NCI-H524 (cell line): ENCODE measurements at places on chromosomes 2 and 18.
A peak's percentile ranks its signal among the peaks of the same experiment; 100 is the strongest.

DNA sequence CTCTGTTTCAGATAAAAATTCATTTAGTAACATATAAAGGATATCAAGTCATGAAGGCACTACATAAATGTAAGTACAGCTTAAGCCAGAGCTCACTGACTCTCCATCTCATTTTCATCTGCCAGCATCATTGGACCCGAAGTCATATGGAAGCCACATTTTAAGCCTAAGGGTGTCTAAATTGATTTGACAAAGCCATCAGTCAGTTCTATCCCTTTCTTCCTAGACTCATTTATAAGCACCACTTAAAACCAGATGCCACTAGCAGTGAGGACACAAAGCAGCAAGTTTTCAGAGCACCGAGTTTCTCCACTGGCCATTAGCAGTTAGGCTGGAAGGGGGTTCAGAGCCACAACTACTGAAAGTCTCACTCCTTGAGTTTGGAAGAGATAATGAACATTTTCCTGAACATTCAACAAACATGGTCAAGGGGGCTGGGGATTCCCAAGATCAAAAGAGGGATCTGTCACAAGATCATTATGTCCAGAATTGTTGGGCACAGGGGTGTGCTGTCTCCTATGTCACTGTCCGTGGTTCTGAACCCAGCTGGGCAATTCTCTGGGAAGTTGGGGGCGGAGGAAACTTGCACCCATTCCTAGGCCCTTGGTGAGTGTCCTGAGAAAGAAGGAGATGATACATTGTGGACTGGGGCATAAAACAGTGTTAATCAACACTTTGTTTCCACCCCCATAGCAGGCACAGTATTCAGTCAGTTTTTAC lies 158.5 kb upstream of the LMAN1 start:
- DNase-seq: no peak

GRCh38 chr2:131724019-131724418 lies 196.3 kb downstream of the CCDC74A start:
- no peak for DNase-seq

DNA sequence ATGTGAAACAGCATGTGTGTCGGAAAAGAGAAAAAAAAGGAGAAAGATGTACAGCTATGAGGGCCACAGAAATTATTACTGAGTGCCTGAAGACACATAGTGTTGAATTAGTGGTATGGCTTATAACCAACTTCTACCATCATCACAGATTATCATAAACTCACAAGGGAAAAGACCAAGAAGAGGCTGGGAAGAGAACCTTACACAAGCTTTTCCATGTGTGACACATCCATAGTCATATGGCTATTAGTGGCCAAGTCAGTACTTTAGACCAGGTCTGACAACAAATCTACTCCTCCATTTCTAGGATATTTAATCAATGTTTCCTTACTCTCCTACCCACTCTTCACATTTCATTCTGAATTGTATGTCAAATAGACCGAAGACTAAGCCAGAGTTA lies 3.5 kb upstream of the GALNT5 start:
- DNase-seq: no peak

DNA sequence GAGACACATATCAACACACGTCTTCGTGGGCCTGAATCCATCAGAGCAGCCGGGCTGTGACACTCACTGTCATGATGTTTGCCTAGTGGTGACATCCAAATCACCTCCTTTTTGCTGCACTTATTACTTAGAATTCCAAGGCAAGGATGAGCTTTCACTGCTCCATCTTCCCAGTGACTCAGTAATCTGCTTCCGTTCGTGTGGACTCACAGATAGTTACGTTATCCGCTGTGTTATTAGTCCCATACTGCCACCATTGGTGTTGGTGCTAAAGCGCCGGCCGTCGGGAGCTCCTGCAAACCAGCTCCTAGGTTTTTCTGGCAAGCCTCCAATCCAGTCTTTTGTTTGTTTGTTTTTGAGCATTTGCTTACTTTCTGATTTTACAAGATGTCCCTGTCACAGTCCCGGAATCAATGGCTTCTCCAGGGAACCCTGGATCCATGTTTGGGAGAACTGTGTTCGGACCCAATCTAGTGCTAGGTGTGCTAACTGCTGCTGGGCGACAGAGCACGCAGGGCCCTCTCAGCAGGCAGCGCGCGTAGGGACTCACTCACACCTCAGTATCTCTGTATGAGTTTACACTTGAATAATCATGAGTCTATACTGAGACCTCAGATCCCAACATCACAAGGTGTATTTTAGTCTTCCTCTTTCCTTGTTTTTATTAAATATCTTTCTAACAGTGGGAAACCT lies 42.6 kb downstream of the HDAC4 start:
- DNase-seq: no peak

GRCh38 chr18:31268985-31269406 lies 49.0 kb upstream of the DSG1 start:
- DNase-seq: no peak

DNA sequence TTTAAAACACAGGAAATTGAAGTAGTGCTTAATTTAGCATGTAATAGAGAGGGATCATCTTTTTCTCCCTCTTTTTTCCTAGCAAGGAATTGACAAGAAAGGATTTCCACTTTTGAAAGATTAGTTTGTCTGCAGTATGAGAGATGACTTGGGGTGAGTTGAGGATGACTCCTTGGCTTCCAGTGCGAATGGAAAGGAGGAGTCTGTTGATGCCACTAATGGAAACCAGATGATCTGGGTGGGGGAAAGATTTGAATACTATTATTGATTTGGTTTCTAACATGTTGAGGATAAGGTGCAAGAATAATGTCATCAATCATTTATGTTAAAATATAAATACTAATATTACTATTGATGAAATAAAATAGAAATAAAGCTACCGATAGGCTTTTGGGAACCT lies 205.4 kb downstream of the PPP1R1C start:
- no peak for DNase-seq

DNA sequence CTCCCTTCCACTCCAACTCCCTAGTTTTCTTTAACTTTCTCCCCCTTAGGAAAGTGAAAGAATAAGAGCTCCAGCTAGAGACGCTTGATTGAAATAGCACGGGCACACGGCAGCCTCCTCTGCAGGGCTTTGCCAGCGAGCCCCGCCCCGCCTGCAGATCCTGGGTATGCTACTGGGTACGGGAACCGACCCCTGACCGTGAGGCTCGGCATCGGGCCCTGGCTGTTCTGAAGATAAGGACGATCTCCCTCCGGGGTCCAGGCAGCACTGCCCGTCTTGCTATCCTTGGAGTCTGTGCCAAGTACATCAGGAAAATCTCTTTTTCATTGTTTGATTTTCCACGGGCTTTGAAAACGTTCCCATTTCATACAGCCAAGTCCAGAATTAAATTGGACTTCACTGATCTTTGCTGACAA lies 284.5 kb downstream of the MTX2 start:
- DNase-seq: peak; percentile 67

DNA sequence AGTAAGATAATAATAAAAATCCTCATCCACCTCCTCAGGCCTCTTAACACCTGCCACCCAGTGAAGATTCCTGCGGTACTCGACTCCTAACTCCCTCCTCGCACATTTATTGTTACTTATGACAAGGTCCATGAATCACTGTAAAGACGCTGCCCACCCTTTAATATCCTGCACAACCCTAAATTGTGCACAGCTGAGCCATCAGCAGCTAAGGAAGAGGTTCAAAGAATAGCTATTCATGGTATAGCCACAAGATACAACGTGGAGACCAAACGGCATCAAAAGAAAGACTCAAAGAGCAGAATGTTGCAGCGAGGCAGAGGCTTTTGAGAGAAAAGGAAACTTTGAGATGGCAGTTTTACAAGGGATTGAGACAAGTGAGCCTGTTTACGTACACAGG lies 266.3 kb downstream of the SATB2 start:
- DNase-seq: no peak

DNA sequence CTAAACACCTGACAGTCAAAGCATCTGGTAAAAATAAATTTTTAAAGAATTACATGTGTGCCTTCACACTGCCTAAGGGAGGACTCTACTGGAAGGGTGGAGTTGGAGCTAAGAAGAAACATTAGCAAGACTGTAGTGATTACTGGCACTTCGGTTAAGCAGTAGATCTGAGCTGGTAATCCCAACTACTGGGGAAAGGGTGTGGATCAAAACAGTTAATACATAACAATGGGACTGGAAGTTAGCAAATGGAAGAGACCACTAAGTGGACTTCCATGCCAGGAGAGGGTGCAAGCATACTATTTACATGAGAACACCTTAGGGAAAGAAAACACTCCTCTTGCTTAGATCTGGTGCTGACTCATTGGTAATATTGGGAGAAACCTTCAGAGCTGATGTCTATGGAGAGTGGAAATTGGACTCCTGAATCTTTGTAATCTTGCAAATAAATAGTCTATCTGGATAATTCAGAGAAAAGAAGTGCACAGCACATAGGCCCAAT lies 519.6 kb upstream of the LINC00305 start:
- DNase-seq: no peak

DNA sequence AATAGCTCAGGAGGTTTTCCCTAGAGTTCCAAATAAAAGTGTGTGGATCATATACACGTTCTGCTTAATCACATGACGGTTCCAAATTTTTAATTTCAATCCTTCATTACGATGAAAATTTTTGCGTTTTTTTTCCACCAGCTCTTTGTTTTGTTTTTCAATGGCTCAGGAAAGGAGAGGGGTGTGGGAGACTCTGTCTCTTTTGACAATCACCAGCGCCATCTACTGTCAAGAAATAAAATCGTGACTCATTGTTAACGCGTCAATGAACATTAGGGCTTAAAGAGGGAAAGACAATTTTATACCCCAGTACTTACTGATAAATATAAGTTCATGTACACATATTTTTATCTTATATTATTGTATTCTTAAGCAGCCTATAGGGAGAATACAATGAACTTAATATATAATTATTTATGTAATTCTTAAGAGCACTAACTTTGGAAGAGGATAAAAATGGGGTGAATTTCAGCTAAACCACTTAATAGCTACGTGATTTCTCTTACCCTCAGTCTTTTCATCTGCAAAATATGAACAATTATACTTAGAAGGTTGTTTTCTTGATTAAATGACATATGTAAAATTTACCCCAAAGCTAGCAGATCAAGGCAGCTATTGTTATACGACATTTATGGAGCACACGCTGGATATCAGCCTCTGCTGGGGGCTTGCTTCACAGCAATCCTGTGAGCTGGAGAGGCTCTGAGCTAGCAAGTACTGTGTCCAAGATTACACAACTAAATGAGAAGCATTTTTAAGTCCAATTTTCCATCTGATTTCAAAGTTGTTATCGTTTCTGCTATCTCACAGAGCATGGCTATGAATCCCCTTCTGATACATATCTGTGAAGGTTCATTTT lies 47.4 kb upstream of the RMDN2 start:
- DNase-seq: peak; percentile 14

DNA sequence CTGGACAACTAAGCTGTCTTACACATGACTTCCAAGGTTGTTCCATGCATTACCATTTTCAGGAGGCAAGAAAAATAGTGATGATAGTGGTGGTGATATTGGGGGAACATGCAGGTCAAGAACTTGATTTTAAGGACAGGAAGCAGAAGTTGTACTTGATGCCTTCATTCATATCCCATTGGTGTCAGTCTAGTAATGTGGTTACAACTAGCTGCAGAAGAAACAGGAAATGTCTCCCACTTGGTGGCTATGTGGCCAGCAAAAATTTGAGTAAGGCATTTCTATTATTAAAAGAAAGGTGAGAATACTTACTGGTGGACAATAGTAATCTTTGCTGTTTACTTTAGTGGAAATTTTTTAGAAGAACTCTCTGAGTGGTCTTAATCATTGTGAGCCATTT lies 103.4 kb downstream of the ALMS1 start:
- DNase-seq: no peak

DNA sequence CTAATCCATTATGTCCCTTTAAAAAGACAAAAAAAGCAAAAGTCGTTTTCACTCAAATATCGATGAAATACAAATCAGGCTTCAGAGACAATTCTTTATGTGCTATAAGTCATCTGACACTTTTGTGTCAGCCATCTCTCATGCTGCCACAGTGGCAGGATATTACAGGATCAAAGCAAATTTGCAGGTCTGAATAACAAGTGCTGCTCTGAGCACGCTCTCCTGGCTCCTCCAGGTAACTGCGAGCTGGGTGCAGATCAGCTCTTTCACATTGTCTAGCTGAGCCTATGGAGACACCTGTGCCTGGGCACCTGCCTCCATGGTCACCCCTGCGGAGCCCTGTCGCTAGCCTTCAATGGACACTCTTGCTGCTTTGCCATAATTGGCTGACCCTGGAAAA lies 250.2 kb upstream of the RAB12 start:
- peak; percentile 5 for DNase-seq

DNA sequence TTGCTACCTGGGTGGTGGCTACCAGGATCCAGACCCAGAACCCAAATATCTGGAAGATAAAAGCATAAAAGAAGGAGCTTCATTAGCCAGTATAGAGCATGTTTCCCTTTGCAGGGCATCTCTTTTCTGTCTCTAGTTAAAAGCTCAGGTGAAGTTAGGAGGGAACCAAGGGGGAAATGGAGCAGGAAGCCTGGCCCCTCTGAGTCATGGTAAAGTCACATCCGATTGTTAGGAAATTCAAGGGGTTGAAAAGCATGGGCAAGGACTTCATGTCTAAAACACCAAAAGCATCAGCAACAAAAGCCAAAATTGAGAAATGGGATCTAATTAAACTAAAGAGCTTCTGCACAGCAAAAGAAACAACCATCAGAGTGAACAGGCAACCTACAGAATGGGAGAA lies 126.9 kb downstream of the RPIA start:
- no peak for DNase-seq

GRCh38 chr2:137255990-137256389 lies 490.6 kb downstream of the THSD7B start:
- no peak for DNase-seq

- no peak for DNase-seq
Observed at GRCh38 chr18:36441426-36442240, 144.1 kb downstream of the FHOD3 start.

- no peak for DNase-seq
Observed at GRCh38 chr2:118729760-118730159, 117.7 kb downstream of the EN1 start.

DNA sequence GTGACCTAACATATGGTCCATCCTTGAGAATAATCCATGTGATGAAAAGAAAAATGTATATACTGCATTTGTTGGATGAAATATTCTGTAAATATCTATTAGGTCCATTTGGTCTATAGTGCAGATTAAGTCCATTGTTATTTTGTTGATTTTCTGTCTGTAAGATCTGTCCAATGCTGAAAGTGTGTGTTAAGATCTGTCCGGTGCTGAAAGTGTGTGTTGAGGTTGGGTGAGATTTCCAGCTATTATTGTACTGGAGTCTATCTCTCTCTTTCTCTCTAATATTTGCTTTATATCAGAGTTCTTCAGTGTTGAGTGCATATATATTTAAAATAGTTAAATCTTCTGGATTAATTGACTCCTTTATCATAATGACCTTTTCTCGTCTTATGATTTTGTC lies 828.8 kb upstream of the CRIM1 start:
- no peak for DNase-seq

DNA sequence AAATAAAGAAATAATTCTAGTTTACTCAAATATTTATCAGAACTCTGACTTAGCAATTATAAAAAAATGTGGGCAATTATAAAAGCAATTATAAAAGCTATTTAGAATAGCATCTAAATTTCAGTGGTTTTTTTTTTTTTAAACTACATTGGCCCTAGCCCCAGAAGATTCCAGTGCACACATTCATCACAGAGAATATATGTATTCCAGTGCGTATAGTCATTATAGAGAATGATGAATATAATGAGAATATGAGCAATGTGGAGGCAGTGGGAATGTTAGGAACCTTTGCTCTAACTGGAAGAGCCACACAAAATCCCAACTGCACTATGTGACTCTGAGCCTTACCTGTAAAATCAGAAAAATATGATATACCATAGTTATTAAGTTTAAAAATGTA lies 10.5 kb downstream of the MAP3K2 start:
- no peak for DNase-seq
